ENCODE measurements at places on chromosomes 1 and 21.

- no peak for DNase-seq
These were observed 115.3 kb downstream of the CYYR1 start for GRCh38 chr21:26457817-26458216.

DNA sequence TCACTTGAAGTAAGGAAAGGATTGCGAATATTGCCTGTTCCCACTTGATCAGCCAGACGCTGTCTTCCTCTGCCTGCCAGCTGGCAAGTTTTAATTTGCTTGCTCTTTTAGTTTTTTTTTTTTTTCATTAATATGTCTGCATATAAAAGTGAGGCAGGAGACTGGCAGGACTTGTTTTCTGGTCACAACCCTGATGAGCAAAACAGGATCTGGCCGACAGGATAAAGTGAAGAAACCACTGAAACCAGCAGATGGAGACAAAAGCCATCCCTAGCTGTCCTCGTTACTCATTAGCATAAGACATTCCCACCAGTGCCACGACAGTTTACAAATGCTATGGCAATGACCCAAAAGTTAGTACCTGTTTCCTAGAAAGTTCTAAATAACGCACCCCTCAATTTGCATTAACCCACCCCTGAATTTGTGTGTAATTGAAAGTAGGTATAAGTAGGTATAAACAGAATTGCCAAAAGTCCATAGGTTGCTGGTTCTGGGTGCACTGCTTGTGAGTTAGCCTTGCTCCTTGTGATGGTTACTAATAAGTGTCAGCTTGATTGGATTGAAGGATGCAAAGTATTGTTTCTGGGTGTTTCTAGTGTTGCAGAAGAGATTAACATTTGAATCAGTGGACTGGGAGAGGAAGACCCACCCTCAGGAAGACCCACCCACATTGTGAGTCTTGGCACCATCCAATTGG is 60.8 kb downstream of the ZNF684 start:
- DNase-seq, result peak; percentile 5

GRCh38 chr1:119622311-119623192 is 25.5 kb downstream of the ZNF697 start:
- no peak for DNase-seq

- DNase-seq, result no peak
These were observed 16.0 kb downstream of the CHD5 start for GRCh38 chr1:6163973-6164617.

DNA sequence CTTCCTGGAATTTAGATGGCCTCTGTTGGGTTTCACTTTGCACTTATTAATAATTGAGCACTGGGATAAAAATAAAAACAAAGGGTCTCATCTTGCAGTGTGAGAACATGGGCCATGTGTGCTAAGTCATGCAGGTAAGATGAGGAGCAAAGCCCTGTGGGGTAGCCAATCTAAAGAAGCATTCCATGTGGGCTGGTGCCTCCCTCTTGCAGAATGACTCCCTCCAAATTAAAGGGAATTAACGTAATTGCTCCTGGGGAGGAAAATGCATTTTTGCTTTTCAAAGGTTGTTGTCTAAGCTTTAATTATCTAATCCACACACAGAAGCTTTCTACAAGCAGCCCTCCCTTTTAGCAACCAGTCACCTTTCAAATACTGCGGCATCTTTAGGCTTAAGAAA is 69.8 kb downstream of the CDC14A start:
- no peak for DNase-seq

DNA sequence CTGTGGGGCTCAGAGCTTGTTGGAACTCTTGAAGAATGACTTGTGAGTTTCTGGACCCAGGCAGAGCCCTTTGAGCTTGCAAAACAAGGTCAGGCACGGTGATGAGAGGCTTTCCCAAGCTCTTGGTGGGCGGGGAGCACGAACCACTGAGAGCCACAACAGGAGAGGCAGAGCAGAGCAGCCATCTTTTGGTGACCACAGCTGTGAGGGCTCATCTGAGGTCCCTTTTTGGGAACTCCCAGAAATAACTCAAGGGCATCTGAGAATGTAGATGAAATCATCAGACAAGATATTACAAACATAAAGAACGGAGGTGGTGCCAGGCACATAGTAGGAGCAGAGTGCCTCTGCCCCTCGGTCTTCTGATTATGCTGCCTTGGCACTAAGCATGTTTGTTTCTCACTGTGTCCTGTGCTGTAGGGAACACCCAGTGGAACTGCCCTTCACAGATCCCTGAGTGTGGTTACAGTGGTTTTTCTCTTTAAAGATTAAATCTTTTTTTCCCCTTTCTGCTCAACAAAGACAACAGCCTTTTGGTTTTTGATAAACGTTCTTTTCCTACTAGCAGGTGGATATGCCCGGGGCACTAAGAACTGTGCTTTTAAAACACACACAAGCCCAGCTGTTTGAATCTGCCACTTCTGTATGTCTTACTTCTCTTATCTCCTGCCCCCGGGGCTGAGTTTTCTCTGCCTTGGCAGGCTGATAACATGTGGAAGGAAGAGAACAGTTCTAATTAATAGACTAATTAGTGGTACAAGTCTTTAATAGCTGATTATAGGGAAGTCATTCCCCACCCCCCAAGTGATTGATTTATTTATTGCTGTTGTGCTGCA is 37.7 kb downstream of the CD34 start:
- DNase-seq, result no peak

DNA sequence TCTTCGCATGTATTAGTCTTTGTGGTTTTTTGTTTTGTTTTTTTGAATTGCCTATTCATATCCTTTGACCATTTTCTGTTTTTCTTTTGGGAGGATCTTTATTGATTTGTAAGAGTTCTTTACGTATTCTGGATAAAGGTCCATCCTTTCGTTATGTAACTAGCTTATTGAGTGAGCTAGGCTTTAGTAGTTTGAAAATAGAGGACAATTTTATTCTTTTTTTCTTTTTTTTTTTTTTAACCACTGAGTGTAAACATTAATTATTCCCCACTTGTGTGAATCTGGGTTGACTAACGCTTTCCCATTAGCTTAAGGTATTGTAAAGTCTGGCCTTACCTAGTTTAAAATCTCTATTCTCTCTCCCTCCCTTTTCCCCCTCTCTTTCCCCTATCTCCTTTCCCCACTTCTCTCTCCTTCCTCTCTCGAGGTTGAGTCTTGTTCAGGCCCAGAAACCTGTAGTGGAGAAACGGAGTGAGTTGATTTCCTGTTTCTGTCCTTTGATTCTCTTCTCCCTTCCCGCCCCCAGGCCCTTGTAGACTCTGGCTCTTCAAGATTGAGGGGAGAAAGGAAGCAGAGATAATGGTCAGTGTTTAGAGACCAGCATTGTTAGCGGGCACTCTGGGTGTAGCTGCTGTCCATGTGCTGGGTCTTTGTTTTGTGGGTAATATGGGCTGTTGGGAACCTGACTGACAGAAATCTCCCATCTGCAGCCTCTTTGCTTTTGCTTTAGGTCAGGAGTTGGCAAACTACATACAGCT is 1.5 kb downstream of the MORC3 start:
- no peak for DNase-seq

Measured in naive thymus-derived CD4-positive, alpha-beta T cell (primary cell).